ENCODE measurements at places on chromosomes 16 and 17.

- no peak for DNase-seq
Observed at GRCh38 chr17:81922566-81923301, 4.8 kb upstream of the SIRT7 start.

GRCh38 chr17:329784-330420 lies 22.7 kb downstream of the RPH3AL start:
- peak; percentile 52 for DNase-seq

DNA sequence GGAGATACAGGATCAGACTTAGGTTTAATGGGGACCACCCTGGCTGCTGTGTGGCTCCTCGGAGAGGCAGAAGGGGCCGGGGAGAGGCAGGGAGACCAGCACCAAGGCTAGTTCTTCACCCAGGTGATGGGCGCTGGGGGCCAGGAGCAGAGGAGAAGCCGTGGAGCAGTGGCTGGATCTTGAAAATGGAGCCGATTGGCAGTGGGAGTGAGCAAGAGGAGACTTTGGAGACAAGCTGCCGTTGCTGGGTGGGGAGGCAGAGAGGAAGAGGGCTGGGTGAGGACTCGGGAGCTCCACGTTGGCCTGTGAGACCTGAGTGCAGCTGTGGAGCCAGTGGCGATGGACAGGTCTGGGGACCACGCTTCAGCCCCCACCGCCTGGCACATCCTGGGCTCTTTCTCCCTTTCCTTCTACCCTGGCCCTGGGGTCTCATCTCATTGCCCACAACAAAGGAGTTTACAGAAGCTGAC lies 9.0 kb downstream of the RAB11FIP4 start:
- no peak for DNase-seq

DNA sequence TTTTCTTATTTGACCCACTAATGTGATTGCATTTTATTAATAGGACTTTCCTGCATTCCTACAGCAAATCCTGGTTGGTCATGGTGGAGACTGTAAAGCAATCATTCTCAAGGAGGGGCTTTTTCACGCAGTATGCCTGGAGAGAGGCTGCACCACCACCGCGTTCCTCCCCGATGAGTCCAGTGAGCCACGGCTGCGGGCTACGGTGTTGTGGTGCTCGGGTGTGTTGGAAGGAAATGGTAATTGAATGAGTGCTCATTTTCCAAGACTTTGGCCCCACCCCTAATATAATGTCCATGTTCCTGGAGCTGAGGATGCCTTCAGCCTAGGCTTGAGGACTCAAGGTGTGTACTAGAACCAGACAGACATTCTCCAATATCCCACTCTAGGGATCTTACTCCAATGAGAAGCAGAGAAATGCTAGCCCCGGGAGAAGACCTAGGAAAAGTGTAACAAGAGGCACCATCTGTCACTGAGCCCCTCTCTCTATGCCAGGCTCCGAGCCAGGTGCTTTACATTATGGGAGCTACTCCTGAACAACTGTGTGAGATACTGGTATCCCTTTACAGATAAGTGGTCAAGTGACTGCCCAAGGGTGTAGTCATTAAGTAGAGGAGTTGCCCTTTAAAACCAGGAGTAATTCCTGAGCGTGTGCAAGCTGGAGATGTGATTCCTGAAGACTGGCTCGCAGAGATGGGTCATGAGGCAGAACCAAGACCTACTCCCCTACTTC lies 39.4 kb downstream of the HEATR6 start:
- no peak for DNase-seq

DNA sequence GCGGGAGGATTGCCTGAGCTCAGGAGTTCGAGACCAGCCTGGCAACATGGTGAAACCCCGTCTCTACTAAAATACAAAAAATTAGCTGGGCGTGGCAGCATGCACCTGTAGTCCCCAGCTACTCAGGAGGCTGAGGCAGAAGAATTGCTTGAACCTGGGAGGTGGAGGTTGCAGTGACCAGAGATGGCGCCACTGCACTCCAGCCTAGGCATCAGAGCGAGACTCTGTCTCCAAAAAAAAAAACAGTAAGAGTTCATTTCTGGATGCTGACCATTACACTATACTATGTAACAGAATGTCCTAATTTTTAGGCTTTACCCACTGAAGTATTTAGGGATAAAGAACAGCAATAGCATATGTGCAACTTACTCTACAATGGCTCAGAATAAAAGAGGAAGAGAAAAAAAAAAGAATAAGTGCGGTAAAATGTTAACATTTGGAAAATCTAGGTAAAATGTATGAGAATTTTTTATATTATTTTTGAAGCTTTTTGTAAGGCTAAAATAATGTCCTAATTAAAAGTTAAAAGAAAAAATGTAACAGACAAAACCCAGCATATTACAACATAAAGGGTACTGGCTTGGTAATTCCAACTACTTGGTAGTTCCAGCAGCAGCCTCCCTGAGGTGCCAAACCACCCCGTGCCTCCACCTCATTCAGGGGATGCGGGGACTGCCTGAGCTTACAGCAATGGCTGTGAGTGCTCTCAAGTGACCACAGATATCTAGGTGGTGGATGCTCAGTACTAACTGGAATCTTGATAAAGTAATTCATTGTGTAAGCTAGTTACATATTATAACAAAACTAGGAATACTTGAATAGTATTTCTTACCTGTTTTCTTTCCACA lies 10.9 kb downstream of the COPS3 start:
- DNase-seq, result no peak

DNA sequence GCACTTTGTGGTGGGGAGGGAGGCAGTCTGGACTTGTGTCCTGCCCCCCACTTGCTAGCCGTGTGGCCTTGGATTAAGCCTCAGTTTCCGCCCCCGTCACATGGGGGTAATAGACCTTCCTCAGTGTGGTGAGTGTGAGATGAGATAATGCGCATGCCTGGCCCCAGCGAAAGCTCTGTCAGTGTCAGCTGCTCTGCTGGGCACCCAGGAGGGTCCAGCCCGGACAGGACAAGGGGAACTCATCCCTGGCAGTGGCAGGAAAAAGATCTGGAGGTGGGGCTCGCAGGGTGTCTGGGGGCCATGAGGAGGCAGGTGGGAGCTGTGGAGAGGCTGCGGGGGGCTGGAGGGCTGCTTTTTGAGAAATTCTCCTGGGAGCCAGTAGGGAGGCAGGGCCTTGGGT lies 63.5 kb downstream of the SRCIN1 start:
- DNase-seq, result no peak

DNA sequence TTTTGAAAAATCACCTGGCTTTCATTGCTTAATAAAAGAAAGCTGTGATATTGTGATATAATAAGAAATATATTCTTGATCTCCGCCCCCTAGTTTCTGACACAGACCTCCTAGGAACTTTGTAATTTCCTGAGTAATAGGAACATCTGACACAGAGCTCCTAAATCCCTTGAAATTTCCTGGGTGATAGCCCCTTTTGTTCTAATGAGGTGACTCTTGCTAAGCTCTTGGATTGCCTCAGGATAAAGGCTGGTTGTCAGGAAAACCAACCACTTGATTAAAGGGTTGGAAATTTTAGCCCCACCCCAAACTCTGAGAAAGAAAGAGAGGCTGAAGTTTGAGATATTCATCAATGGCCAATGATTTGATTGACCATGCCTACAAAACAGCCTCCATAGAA lies 326.4 kb upstream of the KIF2B start:
- DNase-seq, result no peak
